ENCODE measurements at places on chromosomes 4 and X.
A peak's percentile ranks its signal among the peaks of the same experiment; 100 is the strongest.

GRCh38 chr4:74738464-74739143 lies 55.7 kb downstream of the BTC start:
- DNase-seq, result no peak

DNA sequence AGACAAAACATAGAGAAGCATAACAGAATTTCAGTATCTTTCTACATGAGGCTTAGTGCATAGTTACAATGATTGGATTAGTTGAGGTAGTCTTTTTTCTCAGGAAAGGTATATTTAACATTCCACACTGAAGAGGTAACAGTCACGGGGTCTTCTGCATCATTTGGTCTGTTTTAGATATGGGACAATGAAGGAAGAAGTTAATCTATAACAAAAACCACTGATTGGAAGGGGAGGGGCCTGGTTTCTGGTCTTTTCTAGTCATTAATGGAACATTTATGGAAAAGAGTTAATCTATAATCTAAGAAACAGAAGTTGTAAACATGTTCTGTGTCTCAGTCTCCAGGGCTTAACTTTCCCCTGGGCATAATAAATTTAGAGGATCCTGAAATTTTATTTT lies 37.3 kb upstream of the HPSE start:
- no peak for DNase-seq

DNA sequence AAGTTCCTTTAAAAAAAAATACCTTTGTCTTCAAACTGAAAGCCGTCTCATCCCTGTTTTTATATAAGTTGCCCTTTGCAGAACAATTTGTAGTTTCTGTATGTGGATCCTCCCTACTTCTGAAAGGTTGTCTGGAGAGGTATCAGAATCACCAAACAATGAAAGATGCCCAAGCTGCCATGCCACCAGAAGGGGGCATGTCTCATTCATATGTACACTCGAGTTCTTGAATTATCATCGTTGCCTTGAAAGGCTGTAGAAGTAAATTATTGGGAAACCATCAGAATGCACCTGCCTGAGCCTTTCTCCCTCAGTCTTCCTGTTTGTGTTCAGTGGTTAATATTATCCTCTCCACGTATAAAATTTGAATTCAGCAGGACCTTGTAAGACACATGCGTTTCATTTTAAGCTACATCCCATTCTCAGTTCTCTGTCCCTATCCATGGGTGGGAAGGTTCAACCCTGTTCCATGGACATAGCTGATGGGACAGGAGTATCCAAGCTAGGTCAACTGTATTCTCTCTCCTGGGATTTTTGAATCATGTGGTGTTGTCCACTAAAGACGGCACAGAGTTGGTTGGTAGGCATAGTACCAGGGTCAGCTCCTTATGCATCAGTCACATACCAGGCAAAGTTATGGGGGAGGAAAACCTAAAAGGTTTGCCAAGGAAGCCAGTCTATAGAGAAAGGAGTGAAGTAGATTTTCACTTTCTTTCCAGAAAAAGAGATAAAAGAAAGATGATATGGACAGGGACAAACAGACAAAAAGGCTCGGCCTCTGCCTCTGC lies 24.0 kb downstream of the GALNT7 start:
- DNase-seq, result no peak

GRCh38 chr4:40991908-40992307 lies 222.4 kb downstream of the APBB2 start:
- DNase-seq, result peak; percentile 83

DNA sequence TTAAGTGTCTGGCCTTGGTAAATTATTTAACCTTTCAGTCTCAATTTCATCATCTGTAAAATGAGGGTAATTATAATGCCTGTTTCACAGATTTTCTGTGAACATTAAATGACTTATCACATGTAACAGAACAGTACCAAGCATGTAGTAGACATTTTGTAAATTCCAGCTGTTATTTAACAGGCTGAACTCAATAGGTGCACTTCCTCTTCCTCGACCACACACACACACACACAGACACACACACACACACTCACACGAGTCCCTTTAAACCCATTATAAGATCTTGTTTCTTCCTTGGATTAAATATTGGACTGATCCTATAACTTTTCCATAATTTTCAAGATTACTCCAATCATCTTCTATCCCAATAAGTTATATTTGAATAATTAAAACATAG lies 53.4 kb upstream of the COL25A1 start:
- DNase-seq, result no peak

DNA sequence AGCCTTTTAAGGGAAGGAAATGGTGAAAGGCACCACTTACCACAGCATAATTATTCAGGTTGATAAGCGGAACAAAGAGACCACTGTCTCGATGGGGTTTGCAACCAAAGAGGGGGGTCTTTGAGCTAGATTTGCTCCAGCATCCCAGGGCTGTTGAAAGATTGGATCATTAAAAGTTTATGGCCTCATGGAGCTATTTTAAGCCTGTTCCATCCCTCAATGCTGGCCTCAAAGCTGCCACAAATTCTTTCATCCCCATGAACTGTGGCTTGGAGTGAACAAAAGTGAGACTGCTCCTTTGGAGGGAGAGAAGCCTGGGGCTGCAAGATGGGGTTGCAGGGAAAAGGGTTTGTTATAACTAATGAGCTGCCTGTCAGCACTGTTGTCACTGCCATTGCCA lies 209.8 kb downstream of the RTL9 start:
- DNase-seq, result no peak

GRCh38 chrX:130688360-130688759 lies 214.6 kb downstream of the ENOX2 start:
- no peak for DNase-seq

DNA sequence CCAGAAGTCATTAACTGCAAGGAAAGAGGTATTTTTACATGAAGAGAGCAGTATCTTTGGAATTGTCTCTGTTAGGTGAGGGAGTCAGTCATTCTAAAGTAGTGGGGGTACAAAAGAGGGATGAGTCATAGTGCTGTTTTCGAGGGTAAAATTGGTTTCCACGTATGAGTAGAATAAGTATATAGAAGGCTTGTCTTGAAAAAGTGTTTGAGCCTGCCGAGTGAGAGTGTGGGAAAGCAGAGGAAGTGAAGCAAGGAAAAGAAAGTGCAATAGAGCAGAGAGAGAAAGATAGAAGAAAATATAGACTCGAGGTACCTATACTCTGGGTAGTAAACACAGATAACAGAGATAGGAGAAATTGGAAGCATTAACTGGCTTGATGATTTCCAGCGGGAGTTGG lies 696.4 kb downstream of the DMD start:
- DNase-seq, result no peak

DNA sequence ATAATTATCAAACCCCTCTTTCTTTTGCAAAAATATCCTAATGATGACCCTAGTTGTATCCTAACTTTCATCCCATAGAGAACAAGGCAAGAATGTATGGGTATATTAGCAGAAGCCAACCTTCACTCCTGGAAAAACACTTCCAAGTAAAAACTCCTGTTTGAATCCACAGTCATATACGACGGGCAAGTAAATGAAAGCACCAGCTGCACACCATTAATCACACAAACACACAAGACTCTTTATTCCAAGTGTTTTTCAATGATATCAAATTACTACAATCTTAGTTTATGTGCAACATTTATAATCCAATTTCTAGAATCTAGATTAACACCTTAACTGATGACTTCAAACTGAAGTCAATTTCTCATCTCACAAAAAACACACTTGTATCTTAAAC lies 22.9 kb downstream of the ACSL4 start:
- DNase-seq, result no peak

GRCh38 chr4:173532725-173533511 lies 2.9 kb upstream of the HAND2 start:
- no peak for DNase-seq

DNA sequence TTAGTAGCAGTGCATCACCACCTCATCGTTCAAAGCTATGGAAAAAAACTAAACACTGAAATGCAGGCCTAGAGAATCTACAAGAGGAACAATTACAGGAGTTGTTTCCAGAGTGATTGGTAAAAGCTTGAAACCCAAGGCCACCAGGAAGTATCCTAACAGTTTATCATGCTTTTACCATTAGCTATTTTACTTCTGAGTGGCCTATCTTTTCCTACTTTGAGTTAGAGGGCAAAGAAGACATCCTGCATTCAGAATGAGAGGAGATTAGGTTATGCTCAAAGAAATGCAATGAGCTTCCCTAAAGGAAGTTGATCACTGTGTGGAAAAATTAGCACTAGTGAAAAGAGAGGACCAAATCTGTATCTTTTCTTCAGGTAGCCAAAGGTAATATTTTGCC lies 69.8 kb upstream of the PRSS48 start:
- DNase-seq, result no peak

GRCh38 chr4:105840426-105841174 lies 54.7 kb upstream of the NPNT start:
- no peak for DNase-seq

DNA sequence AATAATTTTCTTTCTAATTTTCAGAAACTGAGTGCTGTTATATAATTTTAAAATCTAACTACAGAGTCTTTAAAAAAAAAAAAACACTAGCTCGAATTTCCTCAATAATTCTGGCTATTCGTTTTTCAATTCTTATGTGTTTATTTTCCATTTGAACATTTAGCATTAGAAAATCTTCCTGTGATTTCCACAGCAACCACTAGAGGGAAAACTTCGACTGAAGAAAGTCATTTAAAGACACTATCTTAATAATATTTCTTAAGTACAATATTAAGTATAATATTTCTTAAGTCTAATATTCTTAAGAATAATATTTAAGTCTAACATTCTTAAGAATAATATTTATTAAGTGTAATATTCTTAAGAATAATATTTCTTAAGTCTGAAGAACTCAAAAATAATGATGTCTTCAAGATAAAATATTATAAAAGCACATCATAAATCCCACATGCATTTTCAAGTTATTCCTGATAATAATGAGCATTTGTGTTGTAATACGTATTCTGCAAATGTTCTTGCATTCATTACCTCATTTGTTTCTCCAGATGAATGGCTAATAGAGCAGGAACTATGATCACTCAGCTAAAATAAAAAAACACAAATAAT lies 118.4 kb upstream of the WDR17 start:
- DNase-seq, result no peak

DNA sequence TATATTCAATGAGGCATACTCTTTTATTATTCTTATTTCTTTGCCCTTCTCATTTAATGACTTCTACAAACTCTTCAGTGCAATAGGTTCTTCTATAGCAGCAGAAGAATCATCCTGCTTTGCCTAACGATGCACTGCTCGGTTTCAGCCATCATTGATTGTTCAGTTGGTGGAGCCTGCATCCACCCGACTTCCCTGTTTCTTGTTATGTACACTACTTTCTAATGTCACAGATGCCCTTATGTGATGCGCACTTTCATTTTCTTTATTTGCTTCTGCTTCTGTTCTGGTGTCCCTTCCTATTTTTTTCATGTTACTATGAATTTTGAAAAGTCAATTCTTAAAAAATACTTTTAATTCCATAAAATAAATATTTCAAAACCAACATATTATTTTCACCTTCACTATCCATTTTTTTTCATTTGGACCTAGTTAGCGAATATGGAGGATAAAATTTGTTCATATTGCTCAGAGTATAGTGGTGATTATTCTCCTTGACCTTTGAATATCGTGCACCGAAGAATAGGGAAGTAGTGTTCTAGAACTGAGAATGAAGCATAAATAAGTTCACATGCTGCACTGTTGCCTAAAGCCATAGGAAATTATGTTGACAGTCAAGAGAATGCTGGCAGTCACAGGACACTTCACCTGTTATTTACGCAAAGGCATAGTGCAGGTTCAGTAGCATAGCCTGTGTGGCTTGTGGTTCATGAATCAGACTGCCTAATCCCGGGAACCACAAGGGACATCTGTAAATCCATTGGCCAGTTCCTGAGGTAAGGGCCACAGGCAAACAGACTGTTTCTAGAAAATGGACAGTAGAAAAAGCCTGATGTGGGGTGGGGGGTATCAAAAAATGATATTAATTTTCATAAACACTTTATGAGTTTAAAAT lies 21.3 kb upstream of the SFRP2 start:
- DNase-seq, result no peak

- no peak for DNase-seq
Measured at GRCh38 chr4:126603825-126604224, 1028.9 kb upstream of the INTU start.

- DNase-seq, result no peak
Measured at GRCh38 chrX:48919947-48920717, 1.3 kb upstream of the PIM2 start.

DNA sequence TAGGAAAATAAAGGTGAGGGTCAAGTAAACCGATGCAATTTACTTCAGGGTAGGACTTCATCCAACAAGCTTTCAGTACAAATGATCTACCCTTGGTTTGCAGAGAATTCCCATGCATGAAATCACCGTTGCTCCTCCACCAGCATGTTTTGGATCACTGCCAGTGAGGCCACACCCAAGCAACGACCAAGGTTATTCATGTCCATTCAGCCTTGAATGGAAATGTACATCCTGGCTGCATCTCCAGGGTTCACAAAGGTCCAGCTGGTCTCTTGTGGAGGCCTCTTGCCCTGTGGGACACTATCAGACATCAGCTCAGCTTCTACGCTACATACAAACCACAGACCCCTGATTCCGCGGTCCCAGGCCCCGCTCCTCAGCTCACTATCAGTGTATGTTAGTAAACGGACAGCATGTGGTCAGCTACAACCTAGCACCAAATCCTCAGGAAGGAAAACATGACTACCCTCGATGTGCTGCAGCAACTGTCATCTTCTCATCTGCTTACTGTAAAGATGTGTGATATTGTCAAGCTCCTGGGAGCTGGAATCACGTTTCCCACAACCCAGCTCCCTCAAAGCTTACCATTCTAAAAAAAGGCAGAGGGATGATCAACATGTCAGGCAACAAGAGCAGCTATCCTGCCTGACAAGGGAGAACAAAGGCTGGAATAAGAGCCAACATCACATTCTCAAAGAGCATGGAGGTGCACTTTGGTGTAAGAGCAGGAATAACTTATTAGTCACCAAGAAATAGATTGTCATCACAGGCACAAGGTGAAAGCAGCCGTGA lies 4.9 kb downstream of the LYAR start:
- DNase-seq, result no peak

GRCh38 chr4:174273930-174274329 lies 9.5 kb downstream of the FBXO8 start:
- no peak for DNase-seq

DNA sequence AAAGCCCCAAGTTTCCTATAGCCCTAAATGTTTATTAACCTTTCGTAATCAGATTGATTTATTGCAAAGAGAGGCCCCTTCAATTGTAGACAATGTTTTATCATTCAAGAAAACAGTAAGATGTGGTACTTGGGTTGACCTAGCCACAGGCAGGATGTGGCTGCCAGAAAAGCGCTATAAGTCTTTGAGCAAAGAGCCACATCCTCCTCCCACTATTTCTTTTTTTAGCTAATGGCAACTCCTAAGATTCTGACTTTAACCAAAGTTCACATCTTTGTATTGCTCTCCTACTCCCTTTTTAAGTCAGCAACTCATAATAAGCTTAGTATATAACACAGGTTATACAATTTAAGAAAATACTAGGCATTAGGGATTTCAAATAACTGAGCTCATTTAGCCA lies 70.7 kb upstream of the PPP3CA start:
- DNase-seq, result peak; percentile 49
